ENCODE measurements at places on chromosomes 2 and 18. TPM values are rescaled to one million over a fixed set of nuclear protein-coding genes. Genes with fewer than 3 reads are reported as not detected.

ARL5A gene
- total RNA-seq: 52.2 TPM

SATB2 gene
- 1.9 TPM for total RNA-seq

WNT6 gene
- total RNA-seq: 1.0 TPM

TUBA3D gene
- 30.3 TPM for total RNA-seq

NAT8 gene
- total RNA-seq: not detected

CRYBA2 gene
- not detected for total RNA-seq

PAX8 gene
- 2.8 TPM for total RNA-seq

BCL2L11 gene
- total RNA-seq: 2.0 TPM

B3GNT7 gene
- 8.1 TPM for total RNA-seq

C1QL2 gene
- not detected for total RNA-seq

BOK gene
- total RNA-seq: 31.2 TPM

MSTN gene
- total RNA-seq: 0.95 TPM

POTEF gene
- total RNA-seq: 0.76 TPM

INO80D gene
- total RNA-seq: 18.8 TPM

CD8B2 gene
- total RNA-seq: not detected

IMPA2 gene
- 30.1 TPM for total RNA-seq

SERPINB12 gene
- not detected for total RNA-seq

POTEC gene
- total RNA-seq: not detected

XPO1 gene
- 148 TPM for total RNA-seq

UGT1A8 gene
- total RNA-seq: not detected

HS6ST1 gene
- 198 TPM for total RNA-seq

ICOS gene
- not detected for total RNA-seq

ANKRD30BL gene
- total RNA-seq: 11.2 TPM

All from uterus (tissue), 4 donors.